Cardiac muscle cell (in vitro differentiated cells and primary cell): ENCODE measurements at places on chromosomes 13 and 19.

- no peak for DNase-seq
Measured at GRCh38 chr19:1999856-2000515, 15.5 kb downstream of the BTBD2 start.

DNA sequence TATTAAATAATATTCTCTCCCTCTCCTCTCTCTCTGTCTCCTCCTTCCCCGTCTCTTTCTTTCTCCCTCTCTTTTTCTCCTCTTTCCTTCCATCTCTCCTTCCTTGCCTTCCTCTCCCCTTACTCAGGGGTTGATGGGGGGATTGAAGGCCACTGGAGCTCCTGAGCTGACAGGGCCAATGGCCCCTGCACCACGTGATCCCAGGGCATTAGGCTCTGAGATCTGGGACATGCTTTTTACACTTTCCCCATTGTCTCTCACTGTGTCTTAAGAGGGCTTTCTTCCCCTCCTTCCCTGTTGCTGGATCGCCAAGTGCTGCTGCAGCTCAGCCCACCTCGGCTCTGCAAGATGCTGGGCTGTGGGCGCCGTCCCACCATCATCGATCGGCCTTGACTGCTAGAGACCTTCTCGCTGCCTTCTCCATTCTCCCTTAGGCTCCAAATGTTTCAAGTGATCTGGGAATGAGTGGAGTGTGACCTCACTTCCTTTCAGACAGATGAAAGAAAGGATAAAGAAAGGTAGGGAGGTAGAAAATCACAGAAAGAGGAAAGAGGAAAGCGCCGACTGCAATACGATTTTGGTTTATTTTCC, 42.2 kb downstream of the COL4A1 start:
- DNase-seq = no peak

- no peak for DNase-seq
Measured at GRCh38 chr19:46730187-46730586, 13.3 kb upstream of the PRKD2 start.

DNA sequence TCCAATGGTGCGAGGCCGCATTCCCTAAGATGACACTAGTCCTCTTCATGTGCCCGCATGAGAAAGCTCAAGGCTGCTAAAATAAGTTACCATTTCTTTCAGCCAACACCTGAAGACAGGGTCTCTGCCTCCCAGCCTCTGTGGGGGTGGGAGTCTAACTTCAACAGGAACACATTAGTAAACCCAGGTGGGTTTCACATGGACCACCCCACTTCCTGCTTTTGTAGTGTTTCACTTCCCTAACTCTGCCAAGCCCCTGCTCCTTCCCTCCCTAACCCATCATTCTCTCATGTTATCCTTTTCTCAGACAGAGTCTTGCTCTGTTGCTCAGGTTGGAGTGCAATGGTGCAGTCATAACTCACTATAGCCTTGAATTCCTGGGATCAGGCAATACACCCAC, 783.6 kb downstream of the UQCRFS1 start:
- DNase-seq = no peak

DNA sequence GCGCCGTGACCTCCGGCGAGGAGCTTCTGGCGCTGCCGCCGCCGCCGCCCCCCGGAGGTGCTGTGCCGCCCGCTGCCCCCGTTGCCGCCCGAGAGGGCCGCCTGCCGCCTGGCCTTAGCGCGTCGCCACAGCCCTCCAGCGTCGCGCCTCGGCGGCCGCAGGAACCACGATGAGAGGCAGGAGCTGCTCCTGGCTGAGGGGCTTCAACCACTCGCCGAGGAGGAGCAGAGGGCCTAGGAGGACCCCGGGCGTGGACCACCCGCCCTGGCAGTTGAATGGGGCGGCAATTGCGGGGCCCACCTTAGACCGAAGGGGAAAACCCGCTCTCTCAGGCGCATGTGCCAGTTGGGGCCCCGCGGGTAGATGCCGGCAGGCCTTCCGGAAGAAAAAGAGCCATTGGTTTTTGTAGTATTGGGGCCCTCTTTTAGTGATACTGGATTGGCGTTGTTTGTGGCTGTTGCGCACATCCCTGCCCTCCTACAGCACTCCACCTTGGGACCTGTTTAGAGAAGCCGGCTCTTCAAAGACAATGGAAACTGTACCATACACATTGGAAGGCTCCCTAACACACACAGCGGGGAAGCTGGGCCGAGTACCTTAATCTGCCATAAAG, 4.8 kb downstream of the PDX1 start:
- DNase-seq = no peak

GRCh38 chr13:110006304-110006703, 219.9 kb upstream of the IRS2 start:
- DNase-seq = no peak

- DNase-seq = no peak
Measured at GRCh38 chr13:62035981-62036380, 620.3 kb upstream of the PCDH20 start.

- no peak for DNase-seq
Measured at GRCh38 chr13:107277911-107278310, 710.0 kb upstream of the ARGLU1 start.

DNA sequence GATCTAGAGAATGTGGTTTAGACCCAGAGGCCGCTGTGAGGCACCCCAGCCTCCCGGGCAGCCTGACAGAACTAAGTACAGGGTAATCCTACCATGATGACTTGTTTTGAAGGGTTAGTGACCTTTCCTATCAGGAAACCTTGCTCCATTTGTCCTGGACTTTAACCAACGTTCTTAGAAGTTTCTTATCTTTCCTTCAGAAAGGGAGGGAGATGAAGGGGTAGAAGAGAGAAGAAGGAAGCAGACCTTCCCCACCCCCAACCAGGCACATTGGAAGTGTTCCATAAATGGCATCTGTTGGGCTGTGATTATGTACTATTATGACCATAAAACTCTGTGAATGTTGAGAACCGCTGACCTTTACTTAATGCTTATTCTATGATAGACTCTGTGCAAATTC, 184.2 kb downstream of the OXGR1 start:
- no peak for DNase-seq

GRCh38 chr19:607301-608154, 17.8 kb downstream of the HCN2 start:
- no peak for DNase-seq
